Osteoblast (primary cell): ENCODE measurements at places on chromosomes 11 and 22. TPM values are rescaled to one million over a fixed set of nuclear protein-coding genes. Genes with fewer than 3 reads are reported as not detected.

Gene PANX3
- not detected in 2 replicates for total RNA-seq

Gene OTOG
- not detected in 2 replicates for total RNA-seq

Gene INS
- total RNA-seq = not detected in 2 replicates

DNA sequence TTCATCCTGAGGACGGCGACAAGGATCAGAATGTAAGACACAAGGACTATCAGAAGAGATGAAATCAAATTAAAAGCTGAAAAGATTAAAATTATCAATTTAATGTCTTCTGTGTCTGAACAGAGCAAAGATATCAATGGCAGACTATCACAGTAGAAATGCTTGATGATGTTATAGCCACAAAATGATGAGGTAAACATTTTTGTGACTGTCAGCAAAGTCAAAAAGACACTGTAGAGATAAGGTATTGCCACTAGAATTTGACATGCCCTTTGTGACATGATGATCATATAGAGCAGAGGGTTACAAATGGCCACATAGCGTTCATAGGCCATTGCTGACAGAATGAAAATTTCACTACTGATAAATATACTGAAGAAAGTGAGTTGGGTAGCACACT, 12.2 kb downstream of the OR5J2 start:
- H3K27ac ChIP-seq = no peak overlapping the region
- no peaks in the 10 kb centered on the region for H3K4me1 ChIP-seq
- no peak for DNase-seq
- H3K4me3 ChIP-seq = no peak overlapping the region

GRCh38 chr11:110991661-110992355, 253.7 kb upstream of the POU2AF2 start:
- no peaks in the 10 kb centered on the region for H3K4me1 ChIP-seq
- H3K36me3 ChIP-seq = no peaks in the 10 kb centered on the region
- H3K4me3 ChIP-seq = no peak overlapping the region
- no peak overlapping the region for H3K27ac ChIP-seq
- H3K27me3 ChIP-seq = no peaks in the 10 kb centered on the region

GRCh38 chr11:127726367-127726766, 725.8 kb upstream of the KIRREL3 start:
- DNase-seq = no peak
- no peak overlapping the region for H3K4me3 ChIP-seq
- no peaks in the 10 kb centered on the region for H3K36me3 ChIP-seq
- no peaks in the 10 kb centered on the region for H3K27me3 ChIP-seq

DNA sequence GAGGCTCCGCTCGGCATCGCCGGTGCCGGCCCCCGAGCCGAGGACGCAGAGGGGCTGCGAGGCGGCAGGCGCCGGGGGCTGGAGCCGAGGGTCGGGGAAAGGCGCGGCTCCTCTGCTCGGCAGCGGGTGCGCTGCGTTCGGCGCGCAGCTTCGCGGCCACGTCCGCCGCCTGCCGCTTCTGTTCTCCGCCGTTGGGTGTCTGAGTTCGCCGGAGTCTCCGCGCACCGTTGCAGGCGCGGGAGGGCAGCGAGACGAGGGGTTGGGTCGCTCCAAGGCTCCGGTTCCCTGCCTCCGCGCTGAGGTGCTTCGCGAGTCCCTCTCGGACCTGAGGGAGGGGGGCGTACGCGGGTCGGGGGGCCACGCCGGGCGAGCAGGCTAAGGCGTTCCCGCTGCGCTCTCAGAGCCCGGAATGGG, 347 bp downstream of the MN1 start:
- peak; percentile 93 for DNase-seq
- H3K27ac ChIP-seq = no peak overlapping the region
- H3K4me1 ChIP-seq = no peaks in the 10 kb centered on the region
- H3K4me3 ChIP-seq = peak overlapping the region; percentile 74

DNA sequence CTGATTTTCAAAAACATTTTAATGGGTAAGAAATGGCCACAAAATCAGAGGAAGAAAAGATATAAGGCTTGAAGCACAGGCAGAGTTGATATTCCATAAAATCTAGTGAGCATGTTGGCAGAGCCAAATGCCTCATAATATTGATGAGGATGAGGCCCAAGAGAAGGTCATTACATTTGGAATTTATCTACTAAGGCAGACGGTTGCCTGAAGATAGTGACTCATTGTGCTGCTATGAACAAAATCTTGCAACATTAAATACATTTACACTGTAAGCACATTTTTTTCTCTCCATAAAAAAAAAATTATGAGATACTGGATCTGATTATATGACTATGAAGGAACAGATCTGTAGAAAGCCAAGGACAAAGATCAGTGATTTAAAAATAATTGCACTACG, 881.4 kb upstream of the CHORDC1 start:
- no peak overlapping the region for H3K4me3 ChIP-seq
- H3K27me3 ChIP-seq = no peaks in the 10 kb centered on the region
- DNase-seq = no peak
- no peak overlapping the region for H3K27ac ChIP-seq
- no peaks in the 10 kb centered on the region for H3K36me3 ChIP-seq
- no peaks in the 10 kb centered on the region for H3K4me1 ChIP-seq
